ENCODE measurements at places on chromosomes 7 and 10.
A peak's percentile ranks its signal among the peaks of the same experiment; 100 is the strongest.

DNA sequence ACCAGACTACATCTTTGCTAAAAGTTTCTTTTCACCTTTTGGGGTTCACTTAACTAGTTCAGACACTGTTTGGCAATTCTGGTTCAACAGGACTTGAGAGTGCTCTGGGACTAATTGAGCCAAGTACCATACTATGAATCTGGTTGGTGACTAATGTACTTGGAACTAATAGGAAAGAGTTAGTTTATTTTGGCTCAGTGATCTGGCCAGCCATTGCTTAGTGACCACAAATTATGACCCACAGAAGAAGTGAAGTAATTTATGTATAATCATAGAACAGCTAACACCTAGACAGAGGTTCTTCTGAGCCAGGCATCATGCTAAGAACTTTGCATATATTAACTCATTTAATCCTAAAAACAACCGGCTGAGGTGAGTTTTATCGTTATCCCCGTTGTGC, 126.5 kb upstream of the JCAD start:
- no peak for DNase-seq

GRCh38 chr7:36819639-36820038, 95.3 kb upstream of the AOAH start:
- DNase-seq: no peak

DNA sequence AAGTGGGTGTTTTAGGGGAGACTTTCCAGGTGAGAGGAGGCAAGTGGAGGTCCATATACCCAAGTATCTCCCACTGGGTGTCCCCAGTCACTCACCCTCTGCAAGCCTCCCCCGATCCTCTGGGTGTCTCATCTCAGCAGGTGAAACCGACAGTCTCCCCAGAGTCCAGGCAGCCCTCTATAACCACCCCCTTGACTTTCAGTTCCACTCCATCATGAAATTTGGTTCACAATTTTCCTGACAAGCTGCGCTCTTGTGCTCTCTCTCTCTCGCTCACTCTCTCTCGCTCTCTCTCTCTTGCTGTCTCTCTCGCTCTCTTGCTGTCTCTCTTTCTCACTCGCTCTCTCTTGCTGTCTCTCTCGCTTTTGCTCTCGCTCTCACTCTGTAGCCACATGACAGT, 8.1 kb upstream of the RABGEF1 start:
- no peak for DNase-seq

GRCh38 chr7:37061849-37062559, 337.7 kb upstream of the AOAH start:
- no peak for DNase-seq

DNA sequence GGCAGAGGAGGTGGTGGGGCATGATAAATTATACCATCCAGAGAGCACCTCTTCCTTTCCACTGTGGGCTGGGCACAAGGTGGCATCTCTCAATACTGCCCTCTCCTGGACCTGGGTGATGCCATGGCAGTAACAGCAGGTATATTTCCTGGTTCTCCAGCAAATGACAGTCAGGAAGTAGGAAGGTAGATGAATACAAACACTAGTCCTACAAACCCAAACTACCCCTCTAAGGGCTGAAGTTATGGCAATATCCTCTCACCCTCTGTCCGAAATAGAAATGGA, 1004.9 kb downstream of the KCNMA1 start:
- DNase-seq: peak; percentile 40

DNA sequence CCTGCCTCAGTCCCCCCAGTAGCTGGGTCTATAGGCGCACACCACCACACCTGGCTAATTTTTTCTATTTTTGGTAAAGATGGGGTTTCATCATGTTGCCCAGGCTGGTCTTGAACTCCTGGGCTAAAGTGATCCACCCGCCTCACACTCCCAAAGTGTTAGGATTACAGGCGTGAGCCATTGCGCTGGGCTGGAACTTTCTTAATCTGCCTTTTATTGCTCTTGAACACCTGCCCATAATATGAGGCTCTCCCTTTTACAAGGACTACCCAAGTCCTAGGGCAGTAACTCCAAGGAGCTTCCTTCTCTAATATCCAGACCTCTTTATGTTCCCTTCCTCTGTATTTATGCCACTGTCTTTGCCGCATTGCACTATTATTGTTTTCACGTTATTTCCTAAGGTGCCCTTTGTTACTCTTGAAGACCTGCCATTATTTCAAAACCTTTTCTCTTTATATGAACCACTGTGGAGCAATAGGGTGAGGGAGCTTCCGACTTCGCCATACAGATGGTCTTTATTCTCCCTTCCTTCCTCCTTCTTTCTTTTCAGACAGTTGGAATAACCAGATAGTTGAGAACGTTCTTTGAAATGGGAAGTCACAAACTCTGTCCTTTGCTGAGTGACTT, 36.3 kb upstream of the TCF7L2 start:
- DNase-seq: no peak

DNA sequence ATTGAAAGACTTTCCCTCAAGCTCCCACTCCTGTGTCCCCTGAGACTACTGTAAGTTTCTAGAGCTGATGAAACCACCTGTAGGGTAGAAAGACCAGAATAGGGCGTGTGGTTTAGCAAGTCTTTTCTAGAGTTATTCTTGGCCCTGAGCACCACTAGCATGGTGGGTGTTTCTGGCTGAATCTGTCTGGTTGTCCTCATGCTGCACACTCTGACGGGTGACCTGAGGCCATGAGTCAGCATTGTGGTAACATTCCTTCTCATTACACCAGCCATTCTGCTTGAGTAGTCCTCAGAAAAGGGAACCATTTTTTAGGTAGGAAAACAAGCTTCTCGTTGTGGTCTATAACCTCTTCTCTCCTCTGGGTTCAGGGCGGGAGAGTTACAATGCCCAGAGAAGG, 250.3 kb downstream of the SNX13 start:
- no peak for DNase-seq

- no peak for DNase-seq
These were observed 9.8 kb upstream of the MAFK start for GRCh38 chr7:1520539-1521234.

- no peak for DNase-seq
These were observed 105.7 kb downstream of the HOXA1 start for GRCh38 chr7:26989897-26990670.

- DNase-seq: no peak
These were observed 677 bp downstream of the TSPAN14 start for GRCh38 chr10:80454513-80455460.

DNA sequence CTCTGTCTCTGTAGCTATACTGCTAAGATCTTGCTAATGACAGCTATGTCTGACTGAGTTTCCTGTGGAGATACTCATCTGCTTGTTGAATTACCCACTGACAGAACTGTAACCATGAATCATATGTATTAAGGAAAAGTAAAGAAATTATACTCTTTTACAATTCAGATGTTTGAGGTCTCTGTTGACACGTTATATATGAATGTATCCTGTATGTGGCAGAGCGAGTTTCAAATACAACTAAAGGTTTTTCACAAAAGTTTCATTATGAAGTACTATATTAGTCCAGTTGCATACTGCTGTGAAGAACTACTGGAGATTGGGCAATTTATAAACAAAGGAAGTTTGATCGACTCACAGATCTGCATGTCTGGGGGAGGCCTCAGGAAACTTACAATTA, 232.5 kb downstream of the CDK14 start:
- no peak for DNase-seq

DNA sequence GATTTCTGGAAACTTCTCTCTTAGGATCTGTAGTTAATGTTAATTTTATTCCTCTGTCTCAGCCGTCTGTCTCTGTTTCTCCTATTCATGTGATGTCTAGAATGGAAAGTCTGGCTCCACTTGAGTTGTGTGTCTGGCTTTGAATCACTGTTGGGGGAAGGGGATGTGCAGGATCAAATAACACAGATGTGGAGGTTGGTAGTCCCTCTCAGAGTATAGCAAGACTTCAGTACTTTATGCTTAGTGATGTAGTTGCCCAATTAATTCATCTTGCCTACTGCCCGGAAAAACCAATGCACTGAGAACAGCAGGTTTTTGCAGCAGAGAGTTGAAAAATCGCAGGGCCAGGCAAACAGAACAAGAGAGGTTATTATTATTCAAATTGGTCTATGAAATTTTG, 79.2 kb downstream of the PHTF2 start:
- no peak for DNase-seq

DNA sequence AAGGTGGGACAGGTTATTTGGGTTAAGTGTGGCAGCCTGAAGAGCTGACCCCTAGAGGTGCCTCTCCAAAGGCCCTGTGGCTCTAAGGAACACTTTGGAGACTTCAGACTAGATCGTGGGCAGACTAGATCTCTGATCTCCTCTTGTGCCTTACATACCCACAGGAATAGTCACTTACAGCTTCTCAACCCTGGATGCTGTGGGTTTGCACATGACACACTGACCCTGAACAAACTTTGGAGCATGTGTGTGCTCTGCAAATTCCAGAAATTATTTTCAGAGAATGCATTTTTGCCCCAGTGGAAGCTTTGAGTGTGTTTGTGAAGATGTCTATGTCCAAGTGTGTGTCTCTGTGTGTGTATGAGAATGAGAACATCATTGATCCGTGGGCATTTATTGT, 119.6 kb downstream of the EMX2 start:
- DNase-seq: no peak

DNA sequence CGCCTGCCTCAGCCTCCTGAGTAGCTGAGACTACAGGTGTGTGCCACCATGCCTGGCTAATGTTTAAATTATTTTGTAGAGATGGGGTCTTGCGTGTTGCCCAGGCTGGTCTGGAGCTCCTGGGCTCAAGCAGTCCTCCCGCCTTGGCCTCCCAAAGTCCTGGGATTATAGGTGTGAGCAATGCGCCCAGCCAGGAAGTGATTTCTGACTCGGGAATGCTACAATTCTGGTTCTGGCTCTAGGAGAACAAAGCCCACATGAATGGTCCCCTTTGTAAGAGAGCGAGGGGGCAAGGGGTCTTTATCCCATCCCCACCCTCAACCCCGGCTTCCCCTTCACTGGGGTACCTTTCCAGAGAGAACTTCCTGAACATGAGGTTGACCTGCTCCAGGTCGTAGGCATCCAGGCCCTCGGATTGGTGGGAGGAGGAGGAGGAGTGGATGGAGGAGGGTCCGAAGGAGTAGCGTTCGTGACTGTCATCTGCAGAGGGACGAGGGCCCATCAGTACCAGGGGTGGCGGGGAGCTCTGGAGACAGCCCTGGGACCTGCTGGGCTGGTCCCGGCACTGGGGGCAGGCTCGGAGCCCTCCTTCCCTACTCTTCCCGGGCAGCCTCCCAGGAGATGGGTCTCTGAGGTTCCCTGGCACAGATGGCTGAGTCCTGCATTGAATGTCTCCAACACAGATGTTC, 79.9 kb upstream of the GNA12 start:
- no peak for DNase-seq

GRCh38 chr7:105782391-105783042, 93.9 kb downstream of the ATXN7L1 start:
- no peak for DNase-seq

- no peak for DNase-seq
These were observed 266.1 kb downstream of the PRPF18 start for GRCh38 chr10:13852872-13853271.

DNA sequence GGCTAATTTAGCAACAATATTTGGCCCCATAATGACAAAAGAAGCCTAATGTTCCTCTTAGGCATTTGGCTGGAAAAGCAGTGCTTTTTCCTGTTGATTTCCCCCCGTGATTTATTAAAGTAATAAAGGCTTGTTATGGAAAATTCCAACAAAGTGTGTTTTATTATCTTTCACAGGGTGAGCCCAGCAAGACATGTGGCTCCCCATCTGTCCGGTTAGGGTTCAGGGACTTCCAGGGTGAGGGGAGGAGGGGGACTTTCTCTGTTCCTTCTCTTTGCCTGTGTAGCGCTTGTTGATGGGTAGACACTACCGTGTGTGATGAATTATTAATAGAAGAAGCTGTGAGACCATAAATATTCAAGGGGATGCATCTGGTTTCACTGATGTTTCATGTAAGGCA, 39.0 kb downstream of the HTR5A start:
- DNase-seq: no peak

All from NCI-H2081 treated with DMSO at 0.1 percent for 48 hours (cell line).